ENCODE measurements at places on chromosomes 4 and X.
A peak's percentile ranks its signal among the peaks of the same experiment; 100 is the strongest.

DNA sequence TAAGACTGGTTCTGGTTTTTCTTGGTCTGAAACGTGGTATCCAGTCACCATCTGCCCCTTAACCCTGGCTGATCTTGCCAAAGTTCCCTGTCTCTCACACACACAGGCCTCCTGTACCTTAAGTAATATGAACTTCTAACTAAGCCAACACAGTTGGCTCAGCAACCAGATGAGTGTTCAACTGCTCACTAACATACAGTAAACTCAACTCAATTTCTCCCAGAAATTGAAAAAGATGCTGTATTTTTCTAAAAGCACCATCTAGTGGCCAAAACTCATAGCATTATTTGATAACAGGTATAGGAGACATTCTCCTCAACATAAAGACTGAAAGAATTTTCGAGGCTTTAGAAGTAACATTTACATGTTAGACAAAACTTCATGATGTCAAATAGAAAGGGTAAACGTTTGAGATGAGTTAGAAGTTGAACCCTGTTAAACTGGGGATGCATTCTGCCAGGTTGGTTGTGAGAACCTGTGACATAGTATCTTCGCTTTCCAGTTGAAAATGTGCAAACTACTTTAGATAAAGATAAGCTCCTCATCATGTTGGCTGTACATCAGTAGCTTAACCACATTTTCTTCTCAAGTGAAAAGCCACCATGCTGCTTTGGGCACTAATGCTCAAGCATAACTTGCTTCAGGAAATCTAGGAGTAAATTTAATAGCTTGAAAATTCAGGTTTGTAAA lies 31.2 kb downstream of the CCNI start:
- peak; percentile 20 for DNase-seq

DNA sequence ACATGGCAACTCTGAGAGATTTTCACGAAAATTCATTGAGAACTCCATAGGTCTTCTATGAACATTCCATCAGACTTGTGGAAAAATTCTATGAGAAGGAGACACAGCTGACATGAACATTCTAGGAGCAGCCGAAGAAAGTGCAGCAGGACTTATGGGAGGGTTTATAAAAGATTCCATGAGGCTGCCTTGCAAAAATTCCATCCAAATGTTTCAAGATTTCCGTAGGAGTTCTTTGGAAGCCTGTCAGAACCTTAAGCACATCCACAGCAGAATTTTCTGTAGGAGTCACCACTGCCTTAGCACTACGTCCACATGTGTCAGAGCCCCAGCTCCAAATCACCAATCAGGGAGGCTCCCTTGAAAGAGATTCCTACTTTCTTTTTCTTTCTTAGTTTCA lies 67.0 kb upstream of the MSX1 start:
- DNase-seq: no peak

GRCh38 chrX:39144323-39144722 lies 343.1 kb downstream of the MID1IP1 start:
- DNase-seq: no peak

DNA sequence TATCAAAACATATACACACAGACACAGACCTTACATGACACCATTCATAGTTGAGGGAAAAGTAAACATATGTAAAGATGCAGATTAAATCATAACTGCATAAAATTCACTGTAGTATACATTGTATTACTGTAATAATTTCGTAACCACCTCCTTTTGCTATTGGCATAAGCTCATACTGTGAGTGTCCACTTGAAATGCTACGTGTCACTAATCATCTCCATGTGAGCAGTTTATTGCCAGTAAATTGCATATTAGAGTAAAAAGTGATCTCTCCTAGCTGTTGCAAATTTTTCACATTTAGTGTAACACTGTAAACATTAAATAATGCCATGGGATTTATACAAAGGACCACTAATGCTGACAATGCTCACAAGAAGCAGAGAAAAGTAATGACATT lies 256.7 kb upstream of the GNPDA2 start:
- no peak for DNase-seq

DNA sequence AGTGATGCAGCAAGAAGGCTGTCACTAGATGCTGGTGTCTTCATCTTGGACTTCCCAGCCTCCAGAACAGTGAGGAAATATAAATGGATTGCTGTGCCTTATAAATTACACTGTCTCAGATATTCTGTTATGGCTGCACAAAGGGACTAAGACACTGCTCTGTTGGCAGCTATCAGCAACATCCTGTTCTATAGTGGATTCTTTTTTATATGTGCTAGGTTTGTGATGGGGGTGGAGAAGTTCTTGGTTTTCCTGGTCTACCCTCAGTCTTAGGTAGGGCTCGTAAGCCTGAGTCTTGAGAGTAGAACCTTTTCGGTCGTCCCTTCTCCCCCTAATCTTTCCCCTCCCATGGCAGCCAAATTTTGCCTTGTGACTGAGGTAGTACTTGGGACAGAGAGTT lies 17.3 kb downstream of the STIM2 start:
- no peak for DNase-seq

Measured in RWPE1 (cell line).